ENCODE measurements at places on chromosomes 7 and 10.

DNA sequence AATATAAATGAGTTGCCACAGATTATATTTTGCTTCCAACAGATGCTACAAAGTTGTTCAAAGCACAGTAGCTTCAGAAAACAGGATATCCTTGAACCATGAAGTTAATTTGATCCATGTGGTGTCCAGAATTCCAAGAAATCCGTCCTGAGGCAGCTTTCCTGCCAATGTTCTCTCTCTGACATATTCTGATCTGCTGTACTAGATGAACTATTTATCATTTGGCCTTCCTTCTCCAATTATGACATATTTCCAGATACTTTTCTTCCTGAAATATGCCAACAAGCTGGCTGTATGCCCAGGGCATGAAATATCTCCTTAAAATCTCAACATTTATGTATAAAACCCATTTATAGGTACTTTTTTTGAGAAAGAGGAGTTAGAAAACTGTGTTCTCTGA is 141.1 kb downstream of the SPAG6 start:
- DNase-seq = no peak

GRCh38 chr7:155231941-155232340 is 65.7 kb upstream of the INSIG1 start:
- DNase-seq = no peak

- no peak for DNase-seq
These were observed 224.3 kb upstream of the PHYHIPL start for GRCh38 chr10:58952162-58952601.

GRCh38 chr7:45075355-45075644 is 13.5 kb downstream of the NACAD start:
- DNase-seq = no peak

DNA sequence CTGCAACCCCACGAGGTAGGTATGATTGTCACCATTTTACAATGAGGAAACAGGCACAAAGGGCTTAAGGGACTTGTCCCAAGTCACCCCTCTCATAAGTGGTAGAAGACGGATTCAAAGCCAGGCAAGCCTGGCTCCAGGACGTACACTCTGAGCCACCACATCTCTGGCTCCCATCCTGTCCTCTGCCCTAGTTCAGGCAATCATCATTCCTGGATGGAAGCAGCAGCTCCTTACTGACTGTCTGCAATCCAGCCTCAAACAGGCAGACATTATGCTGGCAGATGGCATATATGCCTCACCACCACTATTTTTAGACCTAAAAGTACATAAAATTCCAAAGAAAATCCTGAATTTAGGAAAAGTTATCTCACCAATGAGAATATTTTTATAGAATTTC is 100.7 kb downstream of the USP6NL start:
- no peak for DNase-seq

GRCh38 chr10:10968257-10968588 is 49.4 kb upstream of the CELF2 start:
- no peak for DNase-seq

GRCh38 chr10:79397051-79397450 is 48.4 kb downstream of the ZCCHC24 start:
- no peak for DNase-seq

- no peak for DNase-seq
These were observed 114.6 kb upstream of the BMPER start for GRCh38 chr7:33790746-33791145.

- DNase-seq = no peak
These were observed 67.8 kb upstream of the PPP2R2D start for GRCh38 chr10:131833013-131833412.

GRCh38 chr10:88540351-88540750 is 42.8 kb downstream of the RNLS start:
- DNase-seq = no peak

DNA sequence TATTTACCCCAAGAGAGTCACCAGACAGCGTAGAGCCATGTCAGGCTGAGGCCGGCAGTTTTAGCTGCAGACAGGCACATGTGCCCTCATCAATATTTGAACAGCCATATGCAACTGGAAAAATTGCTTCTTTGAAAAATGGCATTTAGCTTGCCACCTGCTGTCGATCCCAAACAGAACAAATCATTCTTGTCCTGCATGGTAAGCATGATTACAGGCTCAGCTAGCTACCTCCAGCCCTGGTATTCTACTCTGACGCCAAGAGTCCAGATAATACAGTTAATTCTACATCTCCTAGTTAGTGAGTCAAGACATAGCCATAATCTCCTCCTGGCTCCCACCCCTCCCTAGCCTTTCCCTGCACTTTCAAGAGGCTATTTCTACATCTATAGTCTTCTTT is 7.7 kb downstream of the CREB3L2 start:
- no peak for DNase-seq

DNA sequence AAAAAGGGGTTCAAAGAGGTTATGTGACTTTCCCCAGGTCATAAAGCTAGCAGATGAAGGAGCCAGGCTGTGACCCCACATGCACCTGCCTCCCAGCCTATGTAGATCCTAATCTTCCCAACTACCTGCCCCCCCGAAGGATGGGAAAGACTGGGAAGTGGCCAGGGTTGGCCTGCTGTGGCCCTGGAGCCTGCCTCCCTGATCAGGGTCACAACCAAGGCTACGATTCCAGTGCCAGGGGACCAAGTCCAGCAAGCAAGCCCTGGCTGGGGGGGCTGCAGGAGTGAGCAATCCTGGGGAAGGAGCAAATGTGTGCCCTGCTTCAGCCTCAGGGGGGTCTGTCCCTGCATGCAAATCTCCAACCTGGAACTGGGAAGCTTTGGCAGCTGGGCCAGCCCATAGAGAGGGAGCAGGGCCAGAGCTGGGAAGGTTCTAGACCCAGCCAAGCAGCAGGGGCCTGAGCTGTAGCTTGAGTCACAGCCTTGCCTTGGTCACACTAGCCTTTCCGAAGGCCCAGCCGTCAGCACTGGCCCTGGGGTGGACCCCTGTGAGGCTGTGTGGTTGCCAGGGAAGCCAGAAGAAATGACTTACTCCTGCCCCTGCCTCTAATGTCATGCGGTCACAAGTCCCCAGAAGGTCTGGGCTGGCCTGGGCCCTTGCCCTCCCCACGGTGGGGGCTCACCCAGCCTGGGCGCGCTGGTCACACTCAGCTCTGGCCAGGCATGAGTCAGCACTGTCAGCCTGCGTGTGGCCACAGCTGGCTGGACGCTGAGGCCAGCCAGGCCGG is 96.4 kb upstream of the ZMIZ1 start:
- DNase-seq = peak; percentile 85

GRCh38 chr10:73529089-73529832 is 33.4 kb upstream of the PPP3CB start:
- DNase-seq = peak; percentile 46

- DNase-seq = no peak
These were observed 309.8 kb downstream of the ADK start for GRCh38 chr10:74460812-74461211.

- no peak for DNase-seq
These were observed 214.9 kb upstream of the TCF7L2 start for GRCh38 chr10:112735041-112735695.

DNA sequence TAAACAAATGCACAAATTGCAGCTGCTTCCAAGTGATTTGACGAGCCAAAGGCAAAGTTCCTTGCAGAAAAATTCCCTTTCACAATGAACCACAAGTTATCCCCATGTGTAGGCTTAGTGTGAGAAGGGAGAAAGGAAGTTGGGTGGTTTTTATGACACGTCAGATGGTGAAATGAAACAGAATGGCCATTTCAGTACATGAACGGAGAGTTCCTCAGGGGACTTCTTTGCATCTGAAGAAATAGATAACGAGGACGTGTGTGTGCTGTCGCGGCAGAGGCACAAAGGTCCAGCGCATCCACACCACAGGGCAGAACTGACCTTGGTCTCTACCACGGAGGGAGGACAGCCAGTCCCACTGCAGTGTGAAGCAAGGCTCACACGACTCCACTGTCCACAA is 135.9 kb downstream of the PAXIP1 start:
- DNase-seq = no peak

DNA sequence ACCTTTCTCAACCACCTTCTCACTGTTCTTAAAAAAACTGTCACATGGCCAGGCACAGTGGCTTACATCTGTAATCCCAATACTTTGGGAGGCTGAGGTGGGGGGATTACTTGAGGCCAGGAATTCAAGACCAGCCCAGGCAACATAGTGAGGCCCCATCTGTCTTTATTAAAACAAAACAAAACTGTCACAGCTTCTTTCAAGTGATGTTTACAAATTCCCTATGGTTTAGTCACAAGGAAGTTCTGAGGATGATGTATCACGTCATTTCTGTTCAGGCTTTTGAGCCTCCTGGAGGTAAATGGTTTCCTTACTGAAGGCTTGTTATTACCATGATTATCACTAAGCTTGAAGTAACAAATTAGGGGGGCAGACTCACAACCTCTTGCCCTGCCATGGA is 186.2 kb downstream of the CFTR start:
- DNase-seq = no peak

GRCh38 chr10:112260831-112261230 is 22.4 kb upstream of the TECTB start:
- DNase-seq = no peak

DNA sequence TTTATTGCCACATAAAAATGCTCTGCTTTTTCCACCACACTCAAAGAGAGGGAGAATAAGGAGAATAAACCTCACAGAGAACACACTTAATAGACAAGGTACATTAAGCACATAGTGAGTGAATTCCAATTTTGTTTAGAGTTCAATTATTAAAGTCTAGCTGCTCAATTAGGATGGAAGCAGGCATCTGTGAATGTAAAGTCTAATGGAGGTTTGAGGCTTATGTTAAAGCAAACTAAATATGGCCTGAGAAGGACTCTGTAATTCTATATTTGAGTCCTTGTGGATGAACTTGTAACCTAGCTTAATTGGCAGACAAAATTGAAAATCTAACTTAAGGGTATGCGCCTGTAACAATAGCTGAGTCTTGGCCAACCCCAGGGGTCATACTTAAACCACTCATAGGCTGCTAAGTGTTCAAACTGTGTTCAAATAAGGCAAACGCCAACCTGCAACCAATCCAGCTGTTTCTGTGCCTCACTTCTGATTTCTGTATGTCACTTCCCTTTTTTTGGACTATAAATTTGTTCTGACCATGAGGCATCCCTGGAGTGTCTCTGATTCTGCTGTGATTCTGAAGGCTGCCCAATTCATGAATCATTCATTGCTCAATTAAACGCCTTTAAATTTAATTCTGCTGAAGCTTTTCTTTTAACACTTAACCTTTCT is 31.3 kb upstream of the NME8 start:
- no peak for DNase-seq

- no peak for DNase-seq
These were observed 67.8 kb downstream of the FRMPD2 start for GRCh38 chr10:48206482-48207250.

DNA sequence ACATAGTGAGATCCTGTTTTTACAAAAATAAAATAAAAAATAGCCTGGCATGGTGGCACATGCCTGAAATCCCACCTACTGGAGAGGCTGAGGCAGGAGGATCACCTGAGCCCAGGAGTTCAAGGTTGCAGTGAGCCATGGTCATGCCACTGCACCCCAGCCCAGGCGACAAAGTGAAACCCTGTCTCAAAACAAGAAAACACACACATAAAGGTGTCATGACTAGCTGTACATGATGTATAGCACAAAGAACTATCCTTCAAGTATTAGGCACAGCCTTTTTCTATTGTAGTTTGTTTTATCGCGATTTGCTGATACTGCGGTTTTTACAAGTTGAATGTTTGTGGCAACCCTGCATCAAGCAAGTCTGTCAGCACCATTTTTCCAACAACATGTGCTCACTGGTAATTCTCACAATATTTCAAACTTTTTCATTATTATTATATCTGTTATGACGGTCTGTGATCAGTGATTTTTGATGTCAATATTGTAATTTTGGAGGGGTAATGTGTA is 11.5 kb upstream of the SNX13 start:
- no peak for DNase-seq

DNA sequence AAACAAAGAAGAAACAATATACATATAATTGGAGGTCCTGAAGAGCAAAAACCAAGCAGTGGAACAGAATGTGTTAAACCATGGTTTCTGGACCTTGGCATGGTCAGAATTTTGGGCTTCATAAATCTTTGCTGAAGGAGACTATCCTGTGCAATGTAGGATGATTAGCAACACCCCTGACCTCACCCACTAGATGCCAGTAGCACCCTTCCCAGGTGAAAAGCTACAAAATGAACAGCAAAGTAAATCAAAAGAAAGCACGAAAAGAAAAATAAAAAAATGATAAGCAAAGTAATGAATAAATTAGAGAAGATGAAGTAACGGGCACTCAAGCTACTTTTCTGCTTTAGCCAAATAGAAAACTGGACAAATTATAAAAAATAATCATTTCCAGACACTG is 19.2 kb upstream of the ZPBP start:
- DNase-seq = no peak

GRCh38 chr7:83173664-83174063 is 11.0 kb upstream of the PCLO start:
- no peak for DNase-seq

DNA sequence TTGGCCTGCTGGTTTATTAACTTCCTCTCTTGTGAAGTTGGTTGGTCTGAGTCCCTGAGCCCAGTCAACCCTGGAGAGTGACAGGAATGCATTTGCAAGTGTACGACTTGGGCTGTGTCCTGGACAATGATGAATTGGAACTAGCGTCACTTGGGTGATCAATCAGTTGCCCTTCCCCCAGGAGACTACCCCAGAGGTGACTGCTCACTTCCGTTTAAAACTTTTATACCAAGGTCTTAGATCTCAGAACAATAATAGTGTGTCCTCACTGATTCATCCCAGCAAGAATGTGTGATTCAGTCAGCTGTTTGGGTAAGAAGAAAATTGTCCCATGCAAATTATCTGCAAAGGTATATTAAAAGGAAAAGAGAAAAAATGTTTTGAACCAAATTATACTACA is 102.9 kb upstream of the ARMC3 start:
- no peak for DNase-seq

- DNase-seq = no peak
These were observed 5.8 kb downstream of the MLXIPL start for GRCh38 chr7:73618538-73618937.

GRCh38 chr10:117004227-117005025 is 561 bp downstream of the SHTN1 start:
- peak; percentile 84 for DNase-seq

- DNase-seq = no peak
These were observed 181.9 kb downstream of the TMEM26 start for GRCh38 chr10:61271127-61271780.

DNA sequence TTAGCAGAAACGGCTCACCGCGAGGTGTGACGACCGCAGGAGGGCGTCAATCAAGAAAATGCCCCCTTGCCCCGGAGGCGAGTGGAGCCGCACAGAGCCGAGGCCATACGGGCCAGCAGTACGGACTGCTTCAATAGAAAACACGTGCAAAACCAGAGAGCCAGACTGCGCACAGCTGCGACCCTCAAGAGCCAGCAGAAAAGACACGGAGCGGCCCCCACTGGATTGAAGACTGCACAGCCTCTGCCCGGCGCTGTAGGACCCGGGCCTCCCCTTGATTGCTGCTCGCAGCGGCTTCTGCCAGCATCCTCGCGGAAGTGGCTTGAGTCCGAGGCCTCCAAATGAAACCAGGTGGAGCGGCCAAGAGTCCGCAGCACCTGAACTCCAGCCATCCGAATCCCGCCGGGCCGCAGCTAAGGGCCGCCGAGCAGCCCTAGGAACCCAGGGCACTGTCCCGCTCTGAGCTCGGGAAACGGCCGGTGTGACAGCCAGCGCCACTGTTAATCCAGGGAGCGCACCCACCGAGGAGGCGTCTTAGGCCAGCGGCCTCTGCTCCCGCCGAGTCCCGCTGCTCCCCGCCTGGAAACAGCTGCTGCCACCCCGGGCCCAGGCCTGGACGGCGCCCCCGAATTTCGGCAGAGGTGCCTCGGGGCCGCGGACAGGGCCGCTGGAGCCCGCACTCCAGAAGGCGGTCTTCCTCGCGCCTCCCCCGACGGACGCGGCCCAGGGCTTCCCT is 660 bp upstream of the HHEX start:
- peak; percentile 82 for DNase-seq

- DNase-seq = no peak
These were observed 12.0 kb upstream of the HHEX start for GRCh38 chr10:92677708-92678107.
